SW 1271 (cell line): ENCODE measurements at places on chromosomes 2 and 18.
A peak's percentile ranks its signal among the peaks of the same experiment; 100 is the strongest.

DNA sequence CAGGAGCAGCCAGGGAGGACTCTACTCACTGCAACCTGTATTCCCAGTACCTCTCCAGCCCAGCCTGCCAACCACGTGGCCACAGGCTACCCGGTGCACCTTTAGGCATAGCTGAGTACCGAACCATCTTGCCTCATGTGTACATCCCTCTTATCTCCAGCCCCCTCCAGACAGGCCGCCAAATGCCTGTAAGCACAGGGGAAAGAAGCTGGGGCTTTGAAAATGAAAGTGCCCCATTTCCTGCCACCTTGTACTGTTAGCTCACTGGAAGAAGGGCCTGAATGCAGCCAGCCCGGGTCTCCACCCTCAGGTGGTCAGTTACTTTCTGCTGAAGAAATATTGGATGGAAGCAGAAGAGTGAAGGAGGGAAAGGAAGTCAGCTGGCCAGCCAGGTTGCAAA lies 27.2 kb upstream of the RFX8 start:
- DNase-seq: no peak

DNA sequence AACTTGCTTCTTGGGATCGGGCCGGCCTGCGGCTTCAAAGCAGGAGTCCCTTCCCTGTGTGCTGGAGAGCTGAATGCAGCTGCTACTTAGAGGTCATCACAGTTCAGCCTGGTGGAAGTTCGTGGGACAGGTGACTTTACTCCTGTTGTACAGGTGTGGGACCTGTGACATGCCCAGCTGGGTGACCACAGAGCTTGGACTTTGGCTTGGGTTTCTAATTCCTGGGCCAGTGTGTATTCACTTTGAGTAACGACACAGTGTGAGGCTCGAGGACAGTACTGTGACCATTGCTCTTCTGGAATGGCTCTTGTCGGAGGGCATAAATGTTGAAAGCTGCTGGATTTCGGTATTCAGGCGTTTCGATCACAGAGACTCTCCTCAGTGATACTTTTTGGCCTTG lies 114.5 kb downstream of the STPG4 start:
- DNase-seq: no peak

DNA sequence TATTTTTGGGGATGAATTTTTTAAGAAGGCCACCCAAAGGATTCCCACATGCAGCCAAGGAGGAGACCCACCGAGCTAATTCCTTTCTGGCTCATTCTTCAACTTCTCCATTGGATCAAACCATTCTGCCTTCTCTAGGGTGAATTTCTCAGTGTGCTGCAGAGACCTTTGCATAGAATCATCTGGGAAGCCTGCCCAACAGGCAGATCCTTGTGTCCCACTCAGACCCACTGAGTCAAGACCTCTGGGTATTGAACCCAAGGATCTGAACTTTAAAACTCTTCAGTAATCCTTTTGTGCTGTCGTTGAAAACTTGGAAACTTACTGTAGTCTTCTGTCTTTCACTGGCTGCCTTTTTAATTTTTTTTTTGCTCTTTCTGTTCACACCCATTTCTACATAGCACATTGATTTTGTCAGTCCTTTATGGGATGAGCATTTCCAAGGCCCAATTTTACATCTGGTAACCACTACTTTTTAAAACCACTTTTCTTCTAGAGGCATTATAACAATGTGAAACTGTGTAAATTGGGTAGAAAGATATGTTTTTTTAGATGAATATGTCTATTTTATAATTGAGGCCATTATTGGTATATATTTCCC lies 120.2 kb downstream of the TSN start:
- no peak for DNase-seq

DNA sequence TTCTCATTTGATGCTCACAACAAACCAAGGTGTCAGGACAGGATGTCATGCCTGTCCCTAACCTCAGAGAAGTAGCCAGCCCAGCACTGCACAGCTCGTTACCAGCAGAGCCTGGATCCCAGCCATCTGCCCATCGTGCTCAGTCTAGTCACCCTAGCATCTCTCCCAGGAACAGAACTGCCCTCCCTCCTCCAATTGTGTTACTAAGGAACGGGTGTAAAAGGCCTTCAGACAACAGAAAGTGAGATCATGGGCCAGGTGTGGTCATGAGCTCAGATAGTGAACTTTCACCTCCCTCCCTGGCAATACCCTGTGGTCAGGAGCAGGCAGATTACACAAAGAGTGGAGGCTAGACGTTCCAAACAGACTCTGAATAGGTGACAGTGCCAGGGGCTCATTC lies 111.8 kb upstream of the PPP1CB start:
- DNase-seq: no peak

GRCh38 chr18:67608191-67608590 lies 91.7 kb upstream of the DSEL start:
- DNase-seq: no peak

DNA sequence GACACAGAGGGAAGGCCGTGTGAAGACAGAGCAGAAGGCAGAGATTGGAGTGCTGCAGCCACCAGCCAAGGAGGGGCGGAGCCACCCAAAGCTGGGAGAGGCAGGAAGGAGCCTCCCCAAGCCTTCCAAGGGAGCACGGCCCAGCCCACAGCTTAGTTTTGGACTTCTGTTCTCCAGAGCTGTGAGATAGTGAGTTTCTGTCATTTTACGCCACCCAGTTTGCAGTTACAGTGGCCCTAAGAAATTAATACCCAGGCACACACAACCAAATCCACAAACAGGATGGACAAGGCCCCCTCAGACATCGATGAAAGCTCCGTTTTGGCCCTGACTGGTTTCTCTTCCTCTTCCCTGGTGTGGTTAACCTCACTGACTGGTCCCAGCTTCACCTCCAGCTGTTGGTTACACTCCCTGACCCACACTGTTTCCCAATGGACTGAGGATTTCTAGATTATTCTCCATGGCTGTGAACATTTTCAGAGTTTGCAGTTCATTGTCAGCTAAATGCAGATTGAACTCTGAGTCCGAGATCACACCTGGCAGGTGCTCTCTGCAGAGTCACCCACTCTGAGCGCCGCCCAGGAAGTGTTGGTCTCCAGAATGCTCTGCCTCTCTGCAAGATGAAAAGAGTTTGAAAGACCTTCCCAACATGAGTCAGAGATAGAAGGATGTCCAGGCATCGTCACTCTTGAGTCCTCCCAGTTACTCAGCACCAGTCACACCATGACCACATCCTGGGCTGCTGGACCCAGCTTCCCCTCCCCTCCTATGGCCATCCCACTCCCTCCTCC lies 100.2 kb downstream of the TWIST2 start:
- DNase-seq: peak; percentile 84

GRCh38 chr2:10161206-10161931 lies 38.8 kb downstream of the RRM2 start:
- no peak for DNase-seq

DNA sequence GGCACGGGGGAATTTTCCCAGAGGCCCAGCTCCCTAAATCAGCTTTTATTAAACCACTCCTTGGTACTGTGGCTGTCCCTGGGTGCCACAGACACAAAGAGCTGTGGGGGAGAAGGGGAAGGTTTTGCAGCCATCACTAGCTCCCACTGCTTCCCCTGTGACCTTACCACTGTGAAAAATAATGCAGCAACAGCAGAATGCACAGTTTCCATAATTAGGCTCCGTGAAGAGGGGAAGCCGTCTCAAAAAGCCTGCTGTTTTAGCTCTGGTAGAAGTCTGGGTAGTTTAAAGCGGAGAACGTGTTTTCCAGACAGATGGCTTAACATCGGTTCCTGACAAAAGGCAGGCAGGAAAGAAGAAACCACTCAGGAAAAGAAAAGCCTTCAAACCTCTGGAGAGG lies 27.5 kb upstream of the CAB39 start:
- DNase-seq: no peak

GRCh38 chr2:68767031-68767961 lies 32.7 kb downstream of the ARHGAP25 start:
- DNase-seq: no peak

DNA sequence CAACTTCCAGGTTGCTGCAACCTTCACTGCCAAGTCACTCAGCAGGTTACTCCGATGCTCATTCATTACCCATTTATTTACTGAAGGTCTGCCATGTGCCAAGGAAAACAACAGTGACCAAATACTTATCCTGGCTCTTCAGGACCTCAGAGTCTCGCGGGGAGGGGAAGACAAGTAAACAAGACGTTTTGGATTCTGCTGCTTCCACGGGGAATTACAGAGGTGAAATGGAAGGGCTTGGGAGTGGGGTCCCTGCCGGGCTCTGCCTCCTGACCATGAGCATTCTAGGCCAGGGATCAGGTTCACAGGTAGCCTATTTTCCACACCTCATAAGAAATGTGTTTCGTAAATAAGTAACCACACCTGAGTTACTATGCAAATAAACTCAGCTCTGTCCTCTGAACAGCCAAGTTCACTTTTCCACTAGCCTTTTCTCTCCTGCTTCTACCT lies 68.1 kb downstream of the CLHC1 start:
- no peak for DNase-seq

- no peak for DNase-seq
Measured at GRCh38 chr2:167355821-167356220, 467.5 kb downstream of the XIRP2 start.

- DNase-seq: no peak
Measured at GRCh38 chr2:86383844-86384243, 46.4 kb upstream of the REEP1 start.
